KG1 (cell line): ENCODE measurements at places on chromosomes 1 and 21.

DNA sequence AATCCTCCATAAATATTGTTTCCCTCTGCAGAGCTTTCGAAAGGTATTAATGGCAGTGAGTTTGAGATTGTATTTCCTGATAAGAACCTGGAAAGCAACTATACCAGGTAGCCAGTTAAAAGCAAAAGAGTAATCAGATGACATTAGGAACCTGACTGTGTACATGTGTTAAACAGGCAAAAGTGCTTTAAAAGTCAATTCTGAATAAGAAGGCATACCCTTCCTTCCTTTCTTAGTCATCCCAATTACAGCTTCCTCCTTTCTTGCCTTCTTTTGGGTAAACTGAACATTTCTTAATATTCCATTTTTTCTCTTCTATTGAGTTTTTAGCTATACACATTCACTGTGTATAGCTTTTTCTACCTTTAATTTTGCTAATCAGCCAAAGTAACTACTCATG is 144.7 kb downstream of the ZNF281 start:
- no peak for DNase-seq

DNA sequence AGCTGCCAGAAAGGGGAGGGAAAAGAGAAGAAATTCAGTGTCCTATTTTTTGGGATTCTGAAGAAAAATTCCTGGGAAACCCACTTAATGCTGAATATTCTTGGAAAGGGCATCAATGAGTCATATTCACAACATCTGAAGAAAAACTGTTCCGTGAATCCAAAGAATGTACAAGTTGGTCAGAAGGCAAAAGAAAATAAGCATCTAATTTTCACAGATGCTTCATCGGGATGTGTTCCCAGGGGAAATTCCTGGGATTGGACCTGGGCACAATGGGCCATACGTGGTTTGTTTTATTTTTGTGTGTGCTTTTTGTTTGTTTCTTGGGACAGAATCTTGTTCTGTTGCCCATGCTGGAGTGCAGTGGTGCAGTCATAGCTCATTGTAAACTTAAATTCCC is 112.2 kb downstream of the MAP3K21 start:
- no peak for DNase-seq

GRCh38 chr1:150544204-150544603 is 5.0 kb upstream of the ADAMTSL4 start:
- DNase-seq = no peak

GRCh38 chr1:112776688-112777087 is 61.6 kb upstream of the PPM1J start:
- no peak for DNase-seq

DNA sequence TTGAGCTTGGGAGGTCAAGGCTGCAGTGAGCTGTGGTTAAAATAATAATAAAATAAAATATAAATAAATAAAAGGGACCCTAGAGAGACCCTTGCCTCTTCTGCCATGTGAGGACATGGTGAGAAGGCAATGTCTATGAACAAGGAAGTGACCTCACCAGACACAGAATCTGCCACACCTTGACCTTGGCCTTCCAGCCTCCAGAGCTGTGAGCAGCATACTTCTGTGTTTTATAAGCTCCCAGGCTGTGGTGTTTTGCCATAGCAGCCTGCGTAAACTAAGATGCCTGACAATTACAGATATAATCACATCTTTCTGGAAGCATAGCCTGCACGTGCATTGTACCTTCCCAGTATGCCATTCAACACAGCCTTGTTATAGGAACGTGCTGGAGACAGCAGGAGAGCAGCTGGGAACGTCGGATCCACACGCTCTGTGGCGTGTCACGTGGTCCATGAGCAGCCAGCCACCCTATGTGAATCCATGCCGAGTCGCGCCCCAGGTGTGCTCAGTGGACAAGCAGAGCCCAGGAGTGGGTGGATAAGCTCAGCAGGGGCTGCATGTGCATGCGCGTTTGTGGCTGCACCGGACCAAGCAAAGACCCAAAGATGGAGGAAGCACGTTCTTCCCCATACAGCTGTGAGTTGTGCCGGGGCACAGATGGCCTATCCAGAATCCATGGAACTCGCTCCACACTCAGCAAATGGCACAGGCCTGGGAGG is 17.8 kb downstream of the WNT9A start:
- DNase-seq = no peak

DNA sequence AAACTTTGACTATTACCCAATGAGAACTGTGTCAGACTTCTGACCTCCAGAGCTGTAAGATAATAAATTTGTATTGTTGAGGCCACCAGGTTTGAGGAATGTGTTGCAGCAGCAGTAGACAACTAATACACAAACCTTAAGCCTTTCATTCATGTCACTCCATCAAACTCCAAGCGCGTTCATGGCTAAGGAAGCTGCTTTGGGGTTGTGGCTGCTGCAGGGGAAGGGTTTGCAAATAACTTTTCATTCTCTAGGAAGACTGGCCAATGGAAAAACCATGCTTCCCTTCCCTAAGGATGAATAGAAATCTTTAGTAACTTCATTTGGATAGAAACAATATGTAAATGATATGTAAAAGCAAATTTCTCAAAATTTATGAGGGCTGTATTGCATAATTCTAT is 170.4 kb downstream of the RHOU start:
- no peak for DNase-seq

- DNase-seq = no peak
Observed at GRCh38 chr1:58063095-58063494, 483.4 kb downstream of the OMA1 start.

DNA sequence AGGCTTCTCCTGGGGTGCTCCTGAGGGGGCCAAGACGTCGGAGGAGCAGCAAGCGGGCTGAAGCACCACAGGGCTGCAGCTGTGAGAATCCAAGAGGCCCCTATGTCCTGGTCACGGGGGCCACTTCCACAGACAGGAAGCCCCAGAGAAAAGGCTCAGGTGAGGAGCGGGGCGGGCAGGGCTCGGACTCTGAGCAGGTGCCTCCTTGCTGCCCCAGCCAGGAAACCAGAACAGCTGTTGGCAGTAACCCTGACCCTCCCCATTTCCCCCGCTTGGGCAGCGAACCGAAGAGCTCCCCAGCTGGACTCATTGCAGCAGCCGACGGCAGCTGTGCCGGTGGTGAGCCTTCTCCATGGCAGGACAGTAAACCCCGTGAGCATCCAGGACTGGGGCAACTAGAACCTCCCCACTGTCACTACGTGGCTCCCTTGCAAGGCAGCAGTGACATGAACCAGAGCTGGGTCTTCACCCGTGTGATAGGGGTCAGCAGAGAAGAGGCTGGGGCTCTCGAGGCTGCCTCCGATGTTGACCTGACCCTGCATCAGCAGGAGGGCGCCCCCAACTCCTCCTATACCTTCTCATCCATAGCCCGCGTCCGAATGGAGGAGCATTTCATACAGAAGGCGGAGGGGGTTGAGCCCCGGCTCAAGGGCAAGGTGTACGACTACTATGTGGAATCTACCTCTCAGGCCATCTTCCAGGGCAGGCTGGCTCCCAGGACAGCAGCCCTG is 625 bp downstream of the KLHDC7A start:
- no peak for DNase-seq

DNA sequence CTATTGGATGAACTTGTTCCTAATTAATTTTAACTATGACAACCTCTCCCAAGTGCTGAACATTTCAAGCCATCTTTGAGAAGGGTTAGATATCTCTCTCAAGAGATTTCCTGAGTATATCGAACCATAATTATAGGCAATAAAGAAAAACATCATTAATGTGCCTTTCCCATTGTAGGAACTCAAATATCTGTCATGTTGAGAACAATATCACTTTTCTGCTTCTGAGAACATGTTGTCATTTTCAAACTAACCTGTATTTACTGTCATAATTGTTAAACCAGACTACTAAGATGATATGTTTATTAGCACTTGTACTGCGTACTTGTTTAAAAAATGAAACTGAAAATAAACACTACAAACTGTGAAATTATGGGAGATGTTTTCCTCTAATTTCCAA is 4.3 kb downstream of the EPS15 start:
- DNase-seq = no peak

DNA sequence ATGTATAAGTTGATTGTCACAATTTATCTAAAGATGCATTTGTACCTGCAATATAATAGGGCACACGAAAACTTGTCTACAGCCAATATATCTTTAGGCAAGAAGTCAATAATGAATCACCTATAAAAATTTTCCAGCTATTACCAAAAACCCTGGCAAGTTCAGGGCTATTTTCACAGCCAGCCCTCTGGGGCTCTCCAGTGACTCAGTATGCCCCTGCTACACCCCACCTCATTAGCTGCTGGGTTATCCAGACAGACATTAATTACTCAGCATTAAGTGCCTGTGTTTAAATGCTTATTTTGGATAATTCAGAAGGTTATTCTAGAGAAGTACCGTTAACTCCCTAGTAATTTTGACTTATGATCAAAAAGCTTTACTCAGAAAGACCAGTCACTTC is 220.2 kb downstream of the TBX15 start:
- DNase-seq = no peak
